ENCODE measurements at places on chromosomes 16 and 17. TPM values are rescaled to one million over a fixed set of nuclear protein-coding genes. Genes with fewer than 3 reads are reported as not detected.

FBXL20 gene
- polyA plus RNA-seq, result 1.5 TPM

KRT222 gene
- polyA plus RNA-seq, result 0.61 TPM

ALOX12B gene
- polyA plus RNA-seq, result not detected

HOXB13 gene
- polyA plus RNA-seq, result 0.15 TPM

TAC4 gene
- not detected for polyA plus RNA-seq

KLHL11 gene
- polyA plus RNA-seq, result 0.61 TPM

CRHR1 gene
- not detected for polyA plus RNA-seq

PRSS33 gene
- not detected for polyA plus RNA-seq

ORAI3 gene
- polyA plus RNA-seq, result 7.8 TPM

VMO1 gene
- 1.4 TPM for polyA plus RNA-seq

LDHD gene
- 34.2 TPM for polyA plus RNA-seq

C16orf92 gene
- polyA plus RNA-seq, result not detected

ZNF597 gene
- polyA plus RNA-seq, result 1.1 TPM

SEPTIN12 gene
- polyA plus RNA-seq, result not detected

CDIP1 gene
- polyA plus RNA-seq, result 10.6 TPM

B4GALNT2 gene
- 2.2 TPM for polyA plus RNA-seq

- no peak for DNase-seq
These were observed 22.9 kb downstream of the ZNHIT3 start for GRCh38 chr17:36509272-36509985.

- DNase-seq, result no peak
These were observed 18.3 kb downstream of the TMEM100 start for GRCh38 chr17:55704401-55704800.

GRCh38 chr16:2251296-2252111 is at the start of gene ECI1:
TSS of gene ECI1 (minus strand) at chr16:2251587. CDS start at chr16:2251566, 21 bp downstream.
- peak; percentile 98 for DNase-seq

- peak; percentile 72 for DNase-seq
These were observed 2.4 kb downstream of the DHRS7B start for GRCh38 chr17:21129023-21129681.

DNA sequence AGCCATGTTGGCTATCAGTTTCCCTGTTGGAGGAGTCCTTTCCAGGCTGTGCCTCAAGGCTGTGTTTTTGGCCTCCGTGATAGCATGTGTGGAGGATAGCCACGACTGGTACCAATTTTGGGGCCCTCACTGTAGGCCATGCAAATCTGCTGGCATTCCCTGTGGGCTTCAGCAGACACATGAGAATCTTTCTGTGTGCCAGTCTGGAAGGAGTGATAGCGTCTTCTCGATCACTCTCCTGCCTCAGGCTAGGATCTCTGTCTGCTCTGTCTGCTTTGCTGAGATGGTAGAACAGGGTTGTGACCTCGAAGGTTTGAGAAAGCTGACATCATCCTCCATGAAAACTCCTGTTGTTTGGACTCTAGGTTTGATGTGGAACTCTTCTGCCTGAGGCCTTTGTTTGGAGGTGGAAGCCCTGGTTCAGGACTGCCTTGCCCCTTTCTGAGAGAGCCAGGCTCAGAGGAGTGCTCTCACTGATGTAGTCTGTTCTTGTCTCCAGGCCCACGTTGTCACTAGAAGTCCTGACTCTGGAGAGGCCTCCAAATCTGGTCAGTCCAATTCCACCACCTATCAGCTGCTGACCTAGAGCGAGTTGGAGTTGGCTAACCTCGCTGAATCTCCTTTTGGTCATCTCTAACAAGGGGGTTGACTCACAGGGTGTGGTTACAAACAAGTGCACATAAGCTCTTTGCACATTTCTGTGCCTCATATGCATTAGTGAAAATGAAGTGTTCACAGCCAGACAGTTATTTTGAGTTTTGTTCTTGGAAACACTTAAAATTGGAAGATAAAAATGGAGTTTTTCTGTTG is 12.1 kb upstream of the EDC4 start:
- no peak for DNase-seq

DNA sequence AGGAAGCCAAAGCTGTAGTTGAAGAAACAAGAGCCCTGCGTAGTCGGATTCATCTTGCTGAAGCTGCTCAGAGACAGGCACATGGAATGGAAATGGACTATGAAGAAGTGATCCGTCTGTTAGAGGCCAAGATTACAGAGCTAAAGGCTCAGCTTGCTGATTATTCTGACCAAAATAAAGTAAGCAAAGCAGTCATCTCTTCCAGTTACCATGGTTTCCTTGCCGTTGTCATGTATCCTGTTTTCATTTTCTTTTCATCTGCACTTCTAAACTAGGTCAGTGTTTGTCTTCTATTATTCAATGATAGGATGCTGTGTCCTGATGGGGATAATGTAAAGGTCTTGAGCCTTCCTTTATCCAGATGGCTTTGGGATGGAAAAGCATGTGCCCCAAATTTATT is 104.3 kb downstream of the STXBP4 start:
- no peak for DNase-seq

- no peak for DNase-seq
These were observed 188.1 kb upstream of the ZNF469 start for GRCh38 chr16:88194397-88195268.

- DNase-seq, result no peak
These were observed 1.9 kb upstream of the MYL11 start for GRCh38 chr16:30372725-30373124.

GRCh38 chr17:55762086-55762858 is 11.4 kb downstream of the PCTP start:
- no peak for DNase-seq

GRCh38 chr16:14373406-14373805 is 256.7 kb downstream of the PARN start:
- no peak for DNase-seq

DNA sequence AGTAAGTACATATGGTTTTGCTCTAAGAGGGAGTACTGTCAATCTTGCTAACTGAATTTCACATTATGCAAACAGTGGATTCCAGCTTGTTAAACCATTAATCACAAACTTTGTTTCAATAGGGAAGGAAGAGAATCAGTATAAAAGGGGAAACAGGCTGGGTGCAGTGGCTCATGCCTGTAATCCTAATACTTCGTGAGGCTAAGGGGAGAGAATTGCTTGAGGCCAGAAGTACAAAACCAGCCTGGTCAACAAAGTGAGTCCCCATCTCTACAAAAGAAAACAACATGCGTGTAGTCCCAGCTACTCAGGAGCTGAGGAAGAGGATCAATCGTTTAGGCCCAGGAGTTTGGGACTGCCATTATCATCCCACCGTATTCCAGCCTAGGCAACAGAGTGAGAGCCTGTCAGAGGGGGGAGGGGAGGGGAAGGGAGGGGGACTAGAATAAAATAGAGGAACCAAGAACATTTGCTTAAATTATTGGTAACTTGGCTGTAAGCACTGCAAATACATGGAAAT is 65.7 kb downstream of the FBXL20 start:
- DNase-seq, result no peak

GRCh38 chr17:74455025-74455545 is 11.3 kb upstream of the CD300A start:
- no peak for DNase-seq

DNA sequence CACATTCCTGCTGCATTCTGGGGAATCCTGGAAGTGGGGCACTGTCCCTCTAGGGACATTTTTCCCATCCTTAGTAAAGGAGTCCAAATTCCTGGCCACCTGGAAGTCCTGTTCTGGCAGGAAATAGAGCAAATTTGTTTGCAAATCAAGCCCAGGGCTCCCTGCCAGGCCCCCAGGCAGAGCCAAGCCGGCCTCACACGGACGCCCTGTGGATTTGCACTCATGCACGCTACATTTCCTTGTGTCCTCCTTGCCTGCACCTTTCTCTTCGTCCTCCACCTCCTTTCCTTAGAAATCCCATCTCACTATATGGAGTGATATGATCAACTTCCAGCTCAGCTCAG is 7.0 kb upstream of the CALB2 start:
- no peak for DNase-seq

- DNase-seq, result peak; percentile 12
These were observed 9.4 kb upstream of the TMEM88 start for GRCh38 chr17:7845359-7846062.

GRCh38 chr17:7582396-7583252 is 1.0 kb upstream of the MPDU1 start:
- DNase-seq, result peak; percentile 51

GRCh38 chr17:45951941-45952340 is 47.1 kb upstream of the STH start:
- DNase-seq, result no peak

DNA sequence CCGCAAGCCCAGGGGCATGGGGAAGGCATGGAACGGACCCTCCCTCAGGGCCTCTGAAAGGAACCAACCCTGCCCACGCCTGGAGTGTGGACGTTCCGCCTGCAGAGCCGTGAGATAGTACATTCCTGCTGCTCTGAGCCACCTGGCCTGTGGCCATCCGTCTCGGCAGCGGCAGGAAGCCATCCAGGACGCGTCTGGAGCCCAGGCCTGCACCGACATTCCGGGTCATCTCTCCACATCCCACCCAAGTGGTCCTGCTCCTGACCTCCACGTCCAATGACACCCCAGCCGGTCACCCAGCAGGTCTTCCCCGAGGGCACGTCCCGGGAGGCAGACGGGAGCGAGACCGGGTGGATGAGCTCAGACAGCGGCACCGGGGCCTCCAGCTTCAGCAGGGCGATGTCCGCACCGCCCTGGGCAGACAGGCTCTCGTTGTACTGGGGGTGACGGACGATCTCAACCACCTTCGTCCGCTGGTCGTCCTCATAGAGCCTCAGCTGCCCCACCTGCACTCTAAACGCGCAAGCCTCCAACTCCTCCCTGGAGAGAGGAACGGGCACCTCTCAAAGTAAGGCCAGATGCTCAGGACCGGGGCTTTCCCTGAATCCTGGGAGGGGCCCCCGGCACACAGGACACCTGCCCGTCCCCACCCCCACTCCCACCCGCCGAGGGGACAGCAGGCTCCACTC is 21.3 kb upstream of the UBE2I start:
- DNase-seq, result peak; percentile 37

DNA sequence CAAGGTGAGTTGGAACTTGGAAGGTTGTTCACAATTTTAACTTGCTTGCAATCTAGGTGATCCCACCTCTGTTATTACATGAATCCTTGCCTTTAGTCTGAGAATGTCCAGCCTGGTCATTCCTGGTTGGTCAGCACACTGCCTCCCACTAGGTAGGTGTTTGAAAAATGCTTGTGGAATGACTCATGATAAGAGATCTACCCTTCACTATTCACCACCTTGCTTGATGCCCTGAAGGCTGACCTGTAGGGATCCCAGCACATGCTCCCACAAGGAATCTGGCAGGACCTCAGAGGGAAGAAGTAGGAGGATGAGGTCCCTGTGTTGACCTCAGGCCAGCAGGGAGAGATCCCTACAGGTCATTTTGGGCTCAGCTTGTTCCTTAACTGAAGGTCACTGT is 30.2 kb upstream of the ABCA3 start:
- no peak for DNase-seq

- no peak for DNase-seq
These were observed 26.5 kb downstream of the YPEL2 start for GRCh38 chr17:59357929-59358328.

GRCh38 chr16:8989099-8989878 is 25.6 kb upstream of the USP7 start:
- DNase-seq, result no peak

DNA sequence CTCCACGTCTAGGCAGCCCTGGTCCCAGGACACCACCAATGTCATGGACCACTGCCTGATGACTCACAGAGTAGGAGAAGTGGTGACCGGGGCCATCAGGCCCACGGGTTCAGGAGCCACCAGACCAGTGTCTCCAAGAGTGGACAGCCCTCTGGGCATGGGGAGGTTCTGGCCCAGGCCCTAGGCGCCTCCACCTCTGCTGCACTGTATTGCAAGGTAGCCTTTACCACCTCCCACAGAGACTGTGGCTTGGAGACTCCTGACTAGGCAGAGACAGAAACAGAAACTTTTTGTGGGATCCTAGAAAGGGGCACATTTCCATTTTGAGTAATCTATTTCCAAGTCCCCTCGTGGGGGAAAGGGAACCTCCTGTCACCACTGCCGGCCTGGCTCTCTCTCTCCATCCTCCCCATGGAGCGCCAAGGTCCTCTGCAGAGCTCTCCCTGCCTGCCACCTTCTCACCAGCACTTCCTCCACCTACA is 2.9 kb downstream of the CDIP1 start:
- DNase-seq, result no peak

DNA sequence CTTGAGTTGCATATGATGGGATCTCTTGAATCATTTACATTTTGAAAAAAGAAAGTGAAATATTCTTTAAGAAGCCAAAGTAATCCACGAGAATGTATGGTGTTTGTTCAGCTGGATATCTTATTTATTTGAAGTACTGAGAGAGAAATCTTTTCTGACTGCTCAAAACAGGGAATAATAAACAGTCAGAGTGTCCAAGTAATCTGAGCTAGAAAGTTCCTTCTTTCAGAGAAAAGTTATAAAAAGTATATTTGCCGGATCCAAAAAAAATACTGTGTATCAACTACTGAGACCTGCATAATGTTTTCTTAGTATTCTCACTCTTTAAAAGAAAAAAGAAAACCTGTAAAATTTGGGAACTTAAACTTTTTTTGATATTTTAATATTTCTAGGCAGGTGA is 350.8 kb downstream of the WWOX start:
- DNase-seq, result no peak

- peak; percentile 93 for DNase-seq
These were observed 48.3 kb downstream of the BAIAP2 start for GRCh38 chr17:81083125-81083765.

- no peak for DNase-seq
These were observed 315.6 kb downstream of the WWOX start for GRCh38 chr16:78415013-78415412.

DNA sequence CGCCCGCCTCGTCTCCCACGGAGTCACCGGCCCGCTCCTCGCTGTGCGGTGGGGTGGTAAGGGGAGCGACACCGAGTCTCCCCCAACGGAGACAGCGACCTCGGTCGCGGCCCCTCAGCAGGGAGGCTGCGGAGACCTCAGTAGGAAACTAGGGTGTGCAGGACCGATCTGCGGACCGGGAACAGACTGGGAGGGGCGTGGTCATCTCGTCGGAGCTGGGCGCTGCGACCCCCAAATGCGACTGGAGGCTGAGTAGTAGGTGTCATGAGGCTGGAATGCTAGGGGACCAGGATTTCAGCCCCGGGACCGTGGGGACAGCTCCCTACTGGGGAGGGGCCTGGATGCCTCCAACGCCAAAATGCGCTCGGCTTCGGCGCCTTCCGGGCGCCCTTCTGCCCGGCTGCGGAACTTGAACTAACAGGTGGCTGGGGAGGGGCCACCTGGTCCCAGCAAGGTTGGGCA is 1.3 kb downstream of the CACNG4 start:
- peak; percentile 48 for DNase-seq

DNA sequence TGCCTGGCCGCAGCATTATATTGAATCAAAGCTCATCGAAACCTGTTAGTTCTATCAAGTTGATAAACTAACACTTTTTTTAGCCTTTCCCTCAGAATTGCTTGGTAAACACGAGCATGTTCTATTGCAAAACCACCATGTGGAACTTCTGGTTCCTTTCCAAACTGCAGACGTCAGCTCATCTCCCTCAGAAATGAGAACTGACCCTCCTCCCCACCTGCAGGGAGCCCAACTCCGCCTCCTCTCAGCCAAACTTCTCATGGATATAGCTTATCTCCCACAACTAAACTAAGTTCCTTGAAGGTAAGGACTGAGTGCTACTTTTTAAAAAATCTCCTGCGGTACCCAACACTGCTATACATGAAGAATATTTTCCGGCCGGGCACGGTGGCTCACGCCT is 6.7 kb downstream of the SHMT1 start:
- peak; percentile 26 for DNase-seq

GRCh38 chr17:7932483-7932891 is 481 bp downstream of the CNTROB start:
- peak; percentile 77 for DNase-seq

- DNase-seq, result no peak
These were observed 244.2 kb downstream of the SNX29 start for GRCh38 chr16:12220766-12221165.

GRCh38 chr17:40168262-40168832 is 8.9 kb upstream of the RAPGEFL1 start:
- DNase-seq, result peak; percentile 85

- no peak for DNase-seq
These were observed 5.1 kb downstream of the CACNG5 start for GRCh38 chr17:66840061-66840460.
